Inflammatory macrophage treated with lipopolysaccharide for 4 hours (primary cell): ENCODE measurements at places on chromosomes 6 and 20.

DNA sequence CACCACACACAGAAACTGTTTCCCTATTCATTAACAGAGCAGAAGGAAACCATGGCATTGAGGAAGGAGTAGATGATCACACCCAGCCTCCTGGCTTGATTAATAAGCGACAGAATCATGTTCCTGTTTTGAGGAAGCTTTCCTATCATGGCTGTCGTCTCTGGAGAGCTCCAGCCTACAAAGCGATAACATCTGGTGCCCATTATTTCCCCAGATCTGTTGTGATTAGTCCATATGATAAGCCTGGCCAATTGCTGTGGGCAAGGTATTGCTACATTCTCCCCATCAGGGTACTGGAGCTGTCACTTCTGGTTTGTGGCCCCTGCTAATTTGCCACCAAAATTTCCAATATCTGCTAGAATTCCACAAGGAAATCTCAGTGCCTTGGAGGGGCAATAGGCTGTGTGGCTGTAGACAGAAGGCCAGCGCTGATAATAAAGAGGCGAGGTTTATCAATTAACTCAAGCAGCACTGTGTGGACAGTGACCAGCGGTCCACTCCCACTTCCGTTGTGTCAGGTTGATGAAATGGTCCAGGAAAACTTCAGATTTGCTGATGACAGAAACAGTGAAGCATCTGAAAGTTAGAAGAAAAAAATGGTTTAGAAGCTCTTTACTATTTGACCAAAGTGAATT is 66.4 kb downstream of the OLIG3 start:
- DNase-seq = peak; percentile 15

DNA sequence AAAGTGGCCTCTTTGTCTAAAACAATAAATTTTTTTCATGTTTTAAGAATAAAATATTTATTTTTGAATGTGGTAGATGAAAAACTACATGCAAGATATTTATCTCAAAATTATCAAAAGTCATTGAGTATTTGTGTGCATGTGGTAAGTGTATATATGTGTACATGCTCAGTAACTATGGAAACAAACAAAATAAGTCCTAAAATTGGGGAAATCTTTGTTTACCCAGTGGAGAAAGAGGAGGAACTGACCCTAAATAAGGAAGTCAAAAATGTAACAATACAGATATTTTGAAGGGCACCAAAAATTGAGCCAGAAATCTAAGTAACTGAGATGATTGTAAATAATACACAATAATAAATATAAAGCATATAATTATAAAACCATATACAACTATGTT is 639.2 kb downstream of the MAFB start:
- DNase-seq = peak; percentile 45

GRCh38 chr6:159753081-159753872 is 8.6 kb upstream of the ACAT2 start:
- DNase-seq = no peak

- DNase-seq = no peak
Measured at GRCh38 chr6:81876971-81877370, 124.5 kb upstream of the TENT5A start.

DNA sequence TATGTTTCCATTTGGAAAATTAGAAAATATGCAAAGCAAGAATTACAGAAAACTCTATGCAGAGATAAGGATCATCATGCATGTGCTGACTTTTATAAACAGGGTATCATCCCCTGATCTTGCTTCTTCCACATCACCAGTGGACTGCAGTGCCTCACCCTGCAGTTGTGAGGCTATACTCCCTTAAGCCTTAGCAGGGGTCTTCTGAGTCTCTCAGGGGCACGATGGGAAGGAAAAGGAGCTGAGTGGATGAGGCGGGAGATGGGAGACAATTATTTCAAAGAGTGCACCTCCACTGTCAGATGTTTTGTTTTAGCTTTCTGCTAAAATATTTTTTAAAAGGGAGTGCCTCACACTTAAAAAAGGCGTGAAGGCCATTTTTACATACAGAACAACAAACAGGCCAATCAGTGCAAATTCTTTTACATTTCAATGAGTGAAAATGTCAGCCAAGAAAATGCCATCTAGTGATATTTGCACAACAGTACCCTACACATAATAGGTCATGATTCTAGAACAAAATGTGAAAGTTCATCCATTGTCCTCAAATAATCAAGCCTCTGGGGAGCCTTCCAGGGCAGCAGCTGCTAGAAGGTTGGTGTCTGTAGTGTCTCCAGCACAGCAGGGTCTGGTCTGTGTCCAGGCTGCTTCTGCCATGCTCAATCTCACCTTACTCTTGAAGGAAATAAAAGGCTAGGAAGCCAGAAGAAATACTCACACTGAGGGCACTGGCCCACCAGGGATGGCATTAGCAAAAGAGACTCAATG is 13.2 kb upstream of the SERPINB9 start:
- DNase-seq = no peak

- DNase-seq = no peak
Measured at GRCh38 chr6:146423452-146423851, 120.2 kb upstream of the RAB32 start.

GRCh38 chr6:5093231-5094015 is 8.3 kb downstream of the PPP1R3G start:
- no peak for DNase-seq

DNA sequence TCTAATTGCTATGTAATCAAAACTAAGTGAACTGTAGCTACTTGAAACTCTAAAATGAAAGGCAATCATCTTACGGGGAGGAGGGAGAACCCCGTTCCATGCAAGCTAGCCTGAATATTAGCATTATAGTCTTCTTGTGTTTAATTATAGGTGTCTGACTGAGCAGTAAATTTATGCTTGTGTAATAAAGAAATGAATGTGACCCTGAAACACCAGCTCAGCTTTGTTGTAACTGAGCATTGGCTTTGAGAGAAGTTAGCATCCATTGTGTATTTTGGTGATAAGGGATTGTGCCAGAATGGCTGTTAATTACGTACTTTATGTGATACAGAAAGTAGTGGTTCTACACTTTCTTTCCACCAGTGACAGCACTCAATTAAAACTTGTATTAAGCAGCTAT is 86.9 kb downstream of the QKI start:
- no peak for DNase-seq

- no peak for DNase-seq
Measured at GRCh38 chr6:148244217-148244935, 98.3 kb upstream of the SASH1 start.

- DNase-seq = peak; percentile 79
Measured at GRCh38 chr20:3045042-3045815, 623 bp upstream of the MRPS26 start.

DNA sequence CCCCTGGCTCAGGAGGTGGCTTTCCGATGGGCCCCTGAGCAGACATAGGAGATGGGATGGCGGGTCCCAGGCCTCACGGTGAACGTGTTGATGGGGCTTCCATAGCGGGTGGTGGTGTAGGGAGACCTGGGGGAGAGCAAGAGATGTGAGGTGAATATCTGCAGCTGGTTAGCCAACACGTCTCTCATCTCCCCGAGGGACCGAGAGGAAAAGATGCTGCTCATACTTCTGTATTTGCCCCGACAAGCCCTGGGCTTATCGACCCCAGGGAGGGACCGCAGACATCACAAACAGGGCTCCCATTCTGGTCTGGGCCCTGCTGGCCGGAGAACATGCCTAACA is 38.7 kb downstream of the C6orf132 start:
- no peak for DNase-seq

GRCh38 chr6:73728548-73729205 is 32.7 kb downstream of the CD109 start:
- DNase-seq = peak; percentile 69

- no peak for DNase-seq
Measured at GRCh38 chr6:121791396-121792315, 356.2 kb downstream of the GJA1 start.

- DNase-seq = no peak
Measured at GRCh38 chr6:97443408-97444080, 160.5 kb upstream of the MMS22L start.

DNA sequence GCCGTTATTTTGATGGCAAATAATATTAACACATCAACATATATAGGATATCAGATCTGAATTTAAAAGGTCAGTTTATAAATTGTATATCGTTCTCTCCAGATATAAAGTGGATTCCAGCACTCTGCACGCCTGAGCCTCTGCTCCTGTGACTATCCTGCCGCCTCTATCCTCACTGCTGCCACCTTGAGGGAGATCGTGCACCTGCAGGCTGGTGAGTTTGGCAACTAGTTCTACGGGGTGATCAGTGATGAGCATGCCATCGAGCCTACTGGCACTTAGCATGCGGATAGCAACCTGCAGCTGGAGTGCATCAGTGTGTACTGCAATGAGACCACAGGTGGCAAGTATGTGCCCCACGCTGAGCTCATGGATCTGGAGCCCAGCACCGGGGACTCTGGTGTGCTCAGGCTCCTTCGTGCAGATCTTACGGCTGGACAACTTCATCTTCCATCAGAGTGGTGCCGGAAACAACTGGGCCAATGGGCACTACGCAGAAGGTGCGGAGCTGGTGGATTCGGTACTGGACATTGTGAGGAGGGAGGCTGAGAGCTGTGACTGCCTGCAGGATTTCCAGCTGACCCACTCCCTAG is 84.9 kb downstream of the FBXO5 start:
- peak; percentile 47 for DNase-seq

DNA sequence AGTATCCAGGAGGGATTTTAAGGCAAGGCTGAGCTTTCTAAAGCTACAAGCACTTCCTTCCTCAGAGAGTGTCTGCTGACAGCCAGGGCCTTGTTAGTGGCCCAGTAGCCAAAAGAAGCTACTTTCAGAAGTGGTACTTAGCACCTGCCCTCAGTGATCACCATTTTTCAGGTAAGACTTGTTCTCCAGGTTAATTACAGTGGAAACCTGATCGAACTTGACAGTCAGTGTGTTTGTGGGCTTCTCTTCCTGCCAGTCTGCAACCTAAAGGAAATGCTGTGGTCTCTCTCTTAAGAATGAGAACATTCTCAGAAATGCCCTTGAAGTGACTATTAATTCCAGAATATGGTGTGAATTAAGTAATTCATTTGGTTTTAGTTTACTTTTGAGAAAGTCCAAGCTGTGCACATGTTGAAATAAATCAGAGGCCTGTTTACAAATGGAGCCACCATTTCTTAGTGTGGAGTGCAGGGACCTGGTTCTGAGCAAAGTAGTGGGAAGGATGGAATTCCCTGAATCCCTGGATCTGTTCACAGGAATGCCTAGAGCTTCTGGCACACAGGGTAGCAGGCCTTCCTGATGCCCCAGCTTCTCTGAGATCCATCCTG is 185.3 kb upstream of the AGPAT4 start:
- no peak for DNase-seq

GRCh38 chr20:60583741-60584140 is 625.5 kb downstream of the CDH26 start:
- peak; percentile 10 for DNase-seq

- DNase-seq = no peak
Measured at GRCh38 chr6:128492386-128492785, 28.0 kb downstream of the PTPRK start.

- no peak for DNase-seq
Measured at GRCh38 chr6:133243723-133244305, 2.7 kb downstream of the EYA4 start.

DNA sequence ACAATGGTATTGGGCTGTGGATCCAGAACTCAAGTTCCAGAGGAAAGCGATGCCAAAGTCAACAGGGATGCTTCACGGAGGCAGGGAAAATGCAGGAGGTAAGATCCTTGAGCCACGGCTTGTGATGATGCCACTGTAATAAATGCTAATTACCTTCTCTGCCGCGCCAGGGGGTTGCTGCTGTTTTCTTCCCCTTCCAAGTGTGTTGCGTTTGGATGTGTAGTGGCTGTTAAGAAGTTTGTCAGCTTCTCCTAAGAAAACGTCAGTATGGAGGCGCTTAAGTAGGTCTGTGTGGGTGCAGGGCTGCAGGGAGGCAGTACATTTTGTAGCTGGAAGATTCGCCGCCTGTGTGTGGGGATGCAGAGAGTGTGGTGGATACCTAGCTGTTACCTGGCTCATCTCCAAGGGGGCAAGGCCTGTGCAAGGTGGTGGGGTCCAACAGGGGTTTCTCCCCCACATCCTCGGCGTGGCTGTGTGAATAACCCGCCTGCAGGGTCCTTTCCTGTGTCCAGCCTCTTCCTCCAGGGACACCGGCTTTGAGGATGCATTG is 318.7 kb downstream of the CDH4 start:
- DNase-seq = no peak

- DNase-seq = no peak
Measured at GRCh38 chr20:48359692-48360341, 468.0 kb downstream of the PREX1 start.

GRCh38 chr20:36318166-36318565 is 12.0 kb downstream of the DLGAP4 start:
- DNase-seq = no peak

GRCh38 chr6:45666846-45667245 is 289.1 kb upstream of the SUPT3H start:
- no peak for DNase-seq

DNA sequence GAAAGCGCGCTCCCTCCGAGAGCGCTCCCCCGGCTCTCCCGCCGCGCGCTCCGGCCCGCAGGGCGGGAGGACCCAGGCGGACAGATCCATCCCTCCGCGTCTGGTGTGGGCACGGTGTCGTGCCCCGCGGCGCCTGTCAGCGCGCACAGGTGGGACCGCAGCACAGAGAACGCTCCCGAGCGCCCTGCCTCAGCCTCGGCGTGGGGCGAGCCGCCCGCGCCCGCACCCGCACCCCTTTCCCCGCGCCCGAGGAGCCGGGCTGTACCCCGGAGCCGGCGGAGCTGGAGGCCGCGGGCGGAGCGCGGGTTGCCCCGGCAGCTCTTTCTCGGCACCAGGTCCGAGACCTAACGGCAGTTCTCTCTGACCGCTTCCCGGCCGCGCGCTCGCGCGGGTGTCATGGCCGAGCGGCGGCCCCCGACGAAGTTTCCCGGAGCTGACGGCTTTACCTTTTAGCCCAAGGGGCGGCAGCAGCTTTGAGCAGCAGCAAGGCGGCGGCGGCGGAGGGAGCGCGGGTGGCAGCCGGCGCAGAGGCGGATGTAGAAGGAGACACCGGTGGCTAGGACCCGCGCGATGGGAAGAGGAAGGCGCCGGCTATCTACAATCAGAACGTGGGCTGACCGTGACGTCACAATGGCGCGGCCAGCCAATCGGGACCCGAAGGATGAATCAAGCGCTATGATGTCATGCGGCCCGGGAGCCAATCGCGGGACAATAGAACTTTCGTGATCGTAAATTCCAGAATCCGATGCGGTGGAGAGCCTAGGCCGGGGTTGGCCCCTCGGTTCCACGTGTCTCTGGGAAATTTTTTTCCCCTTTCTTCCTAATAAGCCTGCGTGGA is at the start of gene ELOVL5:
ELOVL5 (minus strand) TSS at position 580 of the 838 bp plus-strand sequence. CDS start 53,251 bp downstream, outside the sequence.
- DNase-seq = peak; percentile 100

GRCh38 chr6:43702534-43703440 is 15.2 kb upstream of the MRPS18A start:
- peak; percentile 89 for DNase-seq

DNA sequence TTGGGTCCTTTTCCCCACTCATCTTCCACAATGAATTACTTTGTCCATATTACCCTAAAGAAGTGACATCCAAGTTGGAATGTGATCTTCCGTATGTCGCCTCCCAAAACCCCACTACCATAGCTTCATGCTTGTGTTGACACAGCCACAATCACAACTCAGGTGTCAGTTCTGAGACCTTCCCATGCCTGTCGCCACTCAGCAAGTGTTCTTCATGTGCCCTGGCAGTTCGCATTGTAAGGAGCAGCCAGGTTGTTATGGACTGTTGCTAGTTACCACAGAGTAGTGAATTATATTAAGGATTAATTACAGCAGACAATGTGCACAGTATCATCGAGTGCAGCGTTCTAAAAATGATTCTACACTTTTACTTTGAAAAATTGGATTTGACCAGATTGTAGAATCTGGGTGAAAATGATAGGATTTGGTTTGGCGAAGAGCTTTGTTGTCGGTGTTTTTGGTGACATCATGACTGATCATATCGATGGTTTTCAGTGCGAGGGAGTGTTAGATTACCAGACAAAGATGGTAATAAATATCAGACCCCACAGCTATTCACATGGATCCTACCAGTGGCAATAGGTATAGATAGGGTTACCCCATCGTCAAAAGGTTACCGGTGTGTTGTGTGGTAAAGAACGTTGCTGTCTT is 1.7 kb downstream of the PCMTD2 start:
- no peak for DNase-seq
